ENCODE measurements at places on chromosomes 13 and 19.

DNA sequence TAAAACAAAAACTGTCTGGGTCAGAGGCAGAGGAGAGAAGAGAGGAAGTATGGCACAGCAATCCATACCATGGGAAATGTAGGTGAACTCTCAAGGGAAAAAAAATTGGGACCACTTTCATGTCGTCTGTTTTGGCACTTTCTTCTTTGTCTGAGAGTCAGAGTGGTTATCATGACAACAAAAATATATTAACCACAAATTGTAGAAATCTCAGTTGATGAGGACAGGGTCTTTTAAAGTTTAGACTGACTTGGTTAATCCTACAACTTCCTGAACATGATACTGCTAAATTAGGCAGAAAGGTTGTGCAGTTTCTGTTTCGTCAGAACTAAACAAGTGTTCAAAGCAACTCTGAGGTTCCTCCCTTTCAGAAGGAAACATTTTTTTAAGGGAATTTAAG is 15.2 kb downstream of the KLF5 start:
- no peak for DNase-seq

- DNase-seq = no peak
Observed at GRCh38 chr19:3338541-3339181, 27.7 kb upstream of the NFIC start.

GRCh38 chr19:5122121-5122400 is 153.1 kb downstream of the KDM4B start:
- DNase-seq = no peak

- no peak for DNase-seq
Observed at GRCh38 chr19:17137417-17137816, 61.8 kb downstream of the MYO9B start.

- no peak for DNase-seq
Observed at GRCh38 chr13:113917594-113918371, 53.9 kb upstream of the GAS6 start.

DNA sequence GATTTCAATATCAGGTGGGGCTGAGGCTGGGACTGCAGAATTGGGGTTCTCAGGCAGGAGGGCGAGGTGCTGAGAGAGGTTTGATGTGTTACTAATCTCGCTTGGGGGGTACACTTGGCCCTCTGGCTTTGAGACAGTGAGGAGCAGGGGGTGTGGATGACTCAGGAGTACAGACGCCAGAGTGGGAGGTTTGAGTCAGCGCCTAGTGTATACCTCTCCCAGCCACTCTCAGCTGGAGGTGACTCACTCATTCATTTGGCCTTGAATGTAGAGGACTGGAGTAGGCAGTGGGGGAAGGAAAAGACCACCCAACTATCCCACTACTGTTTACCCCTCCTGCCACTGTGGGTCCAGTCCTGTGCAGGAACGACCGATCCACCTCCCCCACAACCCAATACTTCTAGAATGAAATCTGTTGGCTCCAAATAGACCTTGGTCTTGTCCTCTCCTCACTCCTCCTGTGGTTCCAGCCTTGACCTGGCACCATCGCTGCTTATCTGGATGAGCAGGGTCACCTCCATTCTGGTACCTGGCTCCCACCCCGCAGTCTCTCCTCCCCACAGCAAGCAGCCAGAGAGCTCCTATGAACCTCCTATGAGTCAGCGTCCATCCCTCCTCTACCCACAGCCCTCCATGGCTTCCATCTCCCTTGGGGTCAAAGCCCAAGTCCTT is 20.1 kb upstream of the ZNRF4 start:
- peak; percentile 59 for DNase-seq

DNA sequence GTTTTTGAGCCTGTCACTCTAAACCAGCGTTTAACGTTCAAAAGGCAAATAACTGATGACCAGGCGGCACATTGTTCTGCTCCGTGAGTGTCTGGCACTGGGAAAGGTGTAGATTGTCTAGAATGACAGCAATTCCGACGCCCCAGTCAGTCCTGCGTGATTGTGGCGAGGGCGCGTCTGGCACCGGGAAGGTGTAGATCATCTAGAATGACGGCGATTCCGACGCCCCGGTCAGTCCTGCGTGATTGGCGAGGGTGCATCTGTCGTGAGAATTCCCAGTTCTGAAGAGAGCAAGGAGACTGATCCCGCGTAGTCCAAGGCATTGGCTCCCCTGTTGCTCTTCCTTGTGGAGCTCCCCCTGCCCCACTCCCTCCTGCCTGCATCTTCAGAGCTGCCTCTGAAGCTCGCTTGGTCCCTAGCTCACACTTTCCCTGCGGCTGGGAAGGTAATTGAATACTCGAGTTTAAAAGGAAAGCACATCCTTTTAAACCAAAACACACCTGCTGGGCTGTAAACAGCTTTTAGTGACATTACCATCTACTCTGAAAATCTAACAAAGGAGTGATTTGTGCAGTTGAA is 26.1 kb upstream of the NDUFS7 start:
- DNase-seq = no peak

DNA sequence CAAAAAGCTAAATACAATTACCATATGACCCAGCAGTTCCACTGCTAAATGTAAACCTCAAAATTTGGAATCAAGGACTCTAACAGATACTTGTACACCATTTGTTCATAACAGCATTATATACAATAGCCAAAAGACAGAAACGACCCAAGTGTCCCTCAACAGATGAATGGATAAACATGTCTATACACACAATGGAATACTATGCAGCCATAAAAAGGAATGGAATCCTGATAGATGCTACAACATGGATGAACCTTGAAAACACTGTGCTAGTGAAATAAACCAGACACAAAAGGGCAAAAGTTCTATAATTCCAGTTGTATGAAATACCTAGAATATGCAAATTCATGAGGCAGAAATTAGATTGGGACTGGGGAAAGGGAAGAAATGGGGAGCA is 12.2 kb downstream of the NEK3 start:
- no peak for DNase-seq

DNA sequence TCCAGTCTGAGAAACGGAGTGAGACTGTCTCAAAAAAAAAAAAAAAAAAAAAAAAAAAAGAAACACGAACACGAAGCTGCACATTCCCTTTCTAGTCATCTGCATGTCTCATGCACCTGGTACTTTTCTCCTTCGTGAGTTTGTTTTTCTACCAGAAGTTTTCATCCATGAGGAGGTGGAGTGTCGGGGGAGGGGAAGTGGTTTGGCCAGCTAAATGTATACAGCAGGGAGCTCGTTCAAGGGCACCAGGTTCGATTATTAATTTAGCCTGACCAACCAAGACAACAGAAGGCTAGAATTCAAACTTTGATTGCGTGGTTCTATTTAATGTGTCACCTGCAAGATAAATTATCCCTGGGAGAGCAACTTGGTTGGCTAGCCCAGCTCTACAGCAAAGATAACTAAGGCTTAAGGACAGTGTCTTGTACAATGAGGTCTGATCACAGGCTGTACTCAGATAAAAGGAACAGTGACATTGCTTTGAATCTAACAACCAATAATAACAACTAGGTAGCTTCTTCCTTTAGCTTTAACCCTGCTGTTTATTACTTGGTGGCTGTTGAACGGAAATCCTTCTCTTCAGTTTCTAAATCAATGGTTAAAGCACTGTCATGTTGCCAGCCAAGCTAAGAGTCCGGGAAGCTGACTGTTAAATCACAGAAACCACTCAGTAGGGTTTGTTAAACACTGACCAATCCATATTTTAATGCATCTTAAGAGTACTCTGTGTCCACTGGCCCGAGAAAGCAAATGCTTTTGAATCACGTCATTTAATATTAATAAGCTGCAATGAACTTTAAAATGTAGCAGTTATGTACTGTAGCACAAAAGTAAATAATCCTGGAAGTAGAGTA is 98.4 kb upstream of the STARD13 start:
- no peak for DNase-seq

- DNase-seq = no peak
Observed at GRCh38 chr13:85413664-85414063, 385.6 kb downstream of the SLITRK6 start.

DNA sequence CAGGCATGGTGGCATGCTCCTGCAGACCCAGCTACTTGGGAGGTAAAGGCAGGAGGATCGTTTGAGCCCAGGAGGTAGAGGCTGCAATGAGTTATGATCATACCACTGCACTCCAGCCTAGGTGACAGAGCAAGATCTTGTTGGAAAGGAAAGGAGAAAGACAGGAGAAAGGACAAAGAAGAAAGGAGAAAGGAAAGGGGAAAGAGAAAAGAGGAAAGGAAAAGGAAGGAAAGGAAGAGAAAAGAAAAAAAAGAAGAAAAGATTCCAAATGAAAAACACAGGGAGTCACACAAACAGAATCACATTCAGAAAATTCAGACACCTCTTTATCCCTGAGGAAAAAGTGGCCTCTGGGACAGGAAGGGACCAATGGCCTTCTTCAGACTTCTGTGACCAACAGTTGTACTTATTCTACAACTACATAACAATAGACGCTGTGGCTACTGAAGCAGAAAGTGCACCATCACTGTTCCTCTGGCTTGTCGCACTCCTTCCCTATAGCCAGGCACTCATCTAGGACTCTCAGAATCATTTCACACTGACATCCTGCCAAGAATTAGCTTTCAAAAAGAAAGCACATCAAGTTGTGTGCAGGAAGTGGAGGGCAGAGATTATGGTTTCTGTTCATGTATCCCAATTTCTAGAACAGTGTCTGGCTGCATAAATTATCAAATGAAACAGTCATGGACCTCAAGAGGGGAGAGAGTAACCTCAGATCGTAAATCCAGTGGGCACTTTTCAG is 5.9 kb downstream of the MTMR6 start:
- DNase-seq = no peak

DNA sequence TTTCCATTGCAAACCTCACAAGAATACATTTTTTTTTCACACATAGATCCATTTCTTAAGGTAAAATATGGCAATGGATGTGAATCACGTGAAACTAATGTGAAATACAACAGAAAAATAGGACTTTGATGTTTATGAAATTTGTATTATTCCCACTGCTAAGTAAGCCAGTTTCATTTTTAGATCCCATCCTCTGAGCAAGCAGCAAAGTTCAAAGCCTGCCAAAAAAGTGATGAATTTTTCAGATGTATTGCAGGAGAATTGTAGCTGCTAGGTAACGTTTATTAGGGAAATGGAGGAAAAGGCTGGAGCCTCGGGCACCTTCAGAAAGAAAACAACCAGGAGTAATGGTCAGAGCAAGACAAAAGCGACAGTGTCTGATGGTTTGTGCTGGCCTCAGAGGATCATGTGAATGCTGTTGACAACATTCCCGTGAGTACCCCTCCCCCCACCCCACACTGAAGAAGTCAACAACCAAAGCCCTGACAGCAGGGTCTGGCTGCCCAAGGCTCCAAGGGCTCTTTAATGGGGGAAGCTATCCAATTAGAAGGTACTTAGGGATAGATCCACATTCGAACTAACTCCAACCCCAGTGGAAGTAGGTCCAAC is 95.5 kb downstream of the OXGR1 start:
- no peak for DNase-seq

DNA sequence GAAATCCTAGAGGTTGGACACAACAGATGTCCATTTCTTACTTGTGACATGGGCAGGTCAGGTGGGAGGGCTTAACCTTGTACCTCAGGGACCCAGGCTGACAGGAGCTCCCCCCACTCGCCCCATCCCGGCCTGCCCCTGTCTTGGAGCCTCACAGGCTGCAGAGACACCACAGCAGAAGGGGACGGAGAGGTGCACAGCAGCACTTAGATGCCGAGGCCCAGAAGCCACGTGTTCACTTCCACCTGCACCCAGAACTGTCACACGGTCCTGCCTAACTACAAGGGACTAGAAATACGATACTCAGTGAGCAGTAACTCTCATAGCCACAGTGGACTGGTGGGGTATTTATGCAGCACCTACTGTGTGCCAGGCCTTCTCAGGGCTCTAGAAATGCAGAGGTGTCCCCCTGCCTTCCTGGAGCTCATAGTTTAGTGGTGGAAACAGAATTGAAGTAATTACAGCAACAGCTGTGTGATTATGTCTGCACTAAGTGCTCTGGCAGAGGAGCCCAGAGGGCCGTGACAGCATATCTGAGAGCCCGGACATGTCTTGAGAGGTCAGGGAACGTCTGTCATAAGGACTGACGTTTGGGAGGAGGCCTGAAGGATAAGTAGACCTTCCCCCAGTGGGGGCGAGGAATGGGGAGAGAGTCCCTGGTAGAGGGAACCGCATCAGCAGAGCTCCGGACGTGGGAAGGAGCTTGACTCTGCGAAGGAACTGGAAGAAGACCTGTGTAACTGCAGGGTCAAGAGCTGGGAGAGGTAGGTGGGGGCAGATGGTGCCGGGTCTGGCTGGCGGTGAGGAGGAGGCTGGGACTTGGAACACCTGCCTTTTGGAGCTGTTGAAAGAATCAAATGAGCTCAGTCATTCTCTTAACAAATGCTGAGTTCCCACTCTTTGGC is 130.0 kb downstream of the SIPA1L3 start:
- no peak for DNase-seq

- DNase-seq = no peak
Observed at GRCh38 chr13:51645761-51646670, 61.8 kb downstream of the WDFY2 start.

- no peak for DNase-seq
Observed at GRCh38 chr13:113413898-113414282, 39.4 kb downstream of the ADPRHL1 start.

- DNase-seq = no peak
Observed at GRCh38 chr19:5989388-5990074, 11.6 kb upstream of the RANBP3 start.

GRCh38 chr19:49976496-49976895 is 15.5 kb upstream of the SIGLEC11 start:
- no peak for DNase-seq

DNA sequence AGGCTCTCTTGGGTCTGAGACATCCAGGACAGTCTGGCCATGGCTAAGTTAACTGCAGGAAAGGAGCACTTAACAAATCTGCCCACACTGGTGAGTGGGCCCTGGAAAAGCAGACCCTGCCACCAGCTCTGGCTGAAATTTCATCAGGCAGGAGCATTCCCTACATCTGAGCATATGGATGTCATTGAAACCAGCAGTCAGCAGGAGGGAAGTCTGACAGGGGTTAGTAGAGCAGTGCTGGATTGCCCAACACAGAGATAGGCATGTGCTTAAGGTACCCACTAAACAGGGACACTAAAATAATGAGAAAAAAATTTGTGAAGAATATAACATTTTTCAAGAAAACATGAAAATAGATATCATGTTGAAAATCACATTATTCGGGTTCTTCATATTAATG is 13.6 kb upstream of the ACOD1 start:
- DNase-seq = no peak

DNA sequence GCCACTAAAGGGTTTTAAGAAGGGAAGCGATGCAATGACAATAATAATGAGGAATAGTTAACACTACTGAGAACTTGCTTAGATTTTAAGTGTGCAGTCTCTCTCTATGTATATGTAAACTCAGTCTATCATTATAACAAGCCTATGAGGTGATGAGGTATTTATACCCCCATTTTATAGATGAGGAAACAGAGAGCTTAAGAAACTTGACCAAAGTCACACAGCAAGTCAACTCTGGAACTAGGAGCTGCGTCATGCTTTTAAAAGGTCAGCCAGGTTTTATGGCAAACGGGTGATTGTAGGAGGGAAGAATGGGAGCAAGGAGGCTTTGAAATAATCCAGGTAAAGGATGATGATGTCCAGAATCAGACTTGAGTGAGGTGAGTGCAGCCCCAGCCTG is 103.4 kb downstream of the TM9SF2 start:
- DNase-seq = no peak

- no peak for DNase-seq
Observed at GRCh38 chr19:40592170-40592569, 9.0 kb upstream of the LTBP4 start.

- no peak for DNase-seq
Observed at GRCh38 chr13:51595416-51595815, 11.2 kb downstream of the WDFY2 start.

- no peak for DNase-seq
Observed at GRCh38 chr13:76440568-76440967, 445.6 kb downstream of the KCTD12 start.

Measured in fibroblast of skin of left quadriceps (primary cell).